ENCODE measurements at places on chromosomes 6 and 20. TPM values are rescaled to one million over a fixed set of nuclear protein-coding genes. Genes with fewer than 3 reads are reported as not detected.

DNA sequence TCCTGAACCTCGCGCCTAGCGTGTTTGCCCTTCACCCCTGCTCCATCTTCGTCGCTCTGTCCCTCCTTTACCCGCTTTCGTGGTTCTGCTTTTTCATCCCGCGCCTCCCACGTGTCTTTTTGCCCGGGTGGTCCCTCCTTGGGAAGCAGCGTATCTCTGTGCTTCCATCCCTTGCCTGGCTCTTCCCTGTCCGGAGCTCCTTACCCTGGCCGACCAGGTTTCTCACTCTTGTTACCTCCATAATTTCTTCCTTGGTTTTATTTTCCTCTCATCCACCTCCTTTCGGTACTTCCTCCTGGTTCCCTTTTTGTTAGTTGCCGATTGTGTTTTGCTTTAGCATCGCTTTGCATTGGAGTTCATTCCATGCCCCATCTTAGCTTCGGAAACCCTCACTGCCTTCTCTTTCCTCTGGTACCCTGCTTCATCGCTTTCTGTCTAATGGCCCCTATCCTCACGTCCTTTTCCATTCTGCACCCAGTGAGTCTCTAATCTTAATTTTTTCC lies 735 bp downstream of the FAM135A start:
- peak overlapping the region; percentile 72 for H3K27ac ChIP-seq
- no peaks in the 10 kb centered on the region for H3K27me3 ChIP-seq
- no peaks in the 10 kb centered on the region for H3K4me1 ChIP-seq
- H3K4me3 ChIP-seq, result peak overlapping the region; percentile 81
- DNase-seq, result no peak

- H3K4me1 ChIP-seq, result no peaks in the 10 kb centered on the region
- H3K27me3 ChIP-seq, result no peaks in the 10 kb centered on the region
- H3K27ac ChIP-seq, result no peak overlapping the region
- DNase-seq, result no peak
Observed at GRCh38 chr20:25725639-25726038, 29.0 kb upstream of the ZNF337 start.

DNA sequence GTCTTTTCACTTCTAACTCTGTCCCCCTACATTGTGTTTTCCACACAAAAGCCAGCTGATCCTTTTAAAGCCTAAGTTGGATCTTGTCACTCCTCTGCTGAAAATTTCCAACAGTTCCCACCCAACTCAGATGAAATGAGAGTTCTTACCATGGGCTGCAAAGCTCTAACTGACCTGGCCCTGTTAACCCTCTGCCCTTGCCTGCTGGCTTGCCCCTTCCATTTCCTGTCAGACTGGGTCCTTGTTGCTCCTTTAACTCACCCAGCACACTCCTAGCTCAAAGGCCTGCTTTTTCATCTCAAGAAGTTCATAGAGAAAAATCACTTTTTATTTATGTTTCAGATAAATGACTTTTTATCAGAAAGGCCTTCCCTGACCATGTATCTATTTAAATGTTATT lies 66.5 kb upstream of the HEY2 start:
- H3K4me3 ChIP-seq, result no peak overlapping the region
- no peaks in the 10 kb centered on the region for H3K4me1 ChIP-seq
- no peaks in the 10 kb centered on the region for H3K36me3 ChIP-seq
- no peak for DNase-seq
- H3K27ac ChIP-seq, result no peak overlapping the region
- no peaks in the 10 kb centered on the region for H3K27me3 ChIP-seq

GRCh38 chr6:78962448-78962847 lies 95.1 kb downstream of the IRAK1BP1 start:
- no peaks in the 10 kb centered on the region for H3K27me3 ChIP-seq
- no peak overlapping the region for H3K4me3 ChIP-seq
- no peaks in the 10 kb centered on the region for H3K4me1 ChIP-seq
- DNase-seq, result no peak
- no peak overlapping the region for H3K27ac ChIP-seq

DNA sequence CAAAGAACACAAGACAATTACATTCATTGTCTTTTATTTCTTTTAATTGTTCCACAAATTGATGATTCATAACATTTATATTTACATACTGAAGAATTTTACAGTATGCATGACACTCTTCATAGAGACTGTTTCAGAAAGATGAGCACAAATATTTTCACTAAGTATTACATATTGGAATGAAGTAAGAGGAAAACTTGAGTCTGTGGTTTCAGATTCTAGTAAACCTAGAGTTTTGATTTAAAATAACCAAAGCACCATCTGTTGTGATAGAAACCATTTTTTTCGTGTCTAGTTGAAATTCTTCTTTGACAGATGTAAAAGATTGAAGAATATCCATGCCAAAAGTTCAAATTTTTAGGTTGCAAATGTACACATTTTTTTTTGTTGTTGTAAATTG lies 32.1 kb upstream of the OPN5 start:
- no peaks in the 10 kb centered on the region for H3K4me1 ChIP-seq
- H3K27me3 ChIP-seq, result no peaks in the 10 kb centered on the region
- H3K4me3 ChIP-seq, result no peak overlapping the region
- no peak overlapping the region for H3K27ac ChIP-seq
- H3K36me3 ChIP-seq, result no peaks in the 10 kb centered on the region
- DNase-seq, result no peak

DNA sequence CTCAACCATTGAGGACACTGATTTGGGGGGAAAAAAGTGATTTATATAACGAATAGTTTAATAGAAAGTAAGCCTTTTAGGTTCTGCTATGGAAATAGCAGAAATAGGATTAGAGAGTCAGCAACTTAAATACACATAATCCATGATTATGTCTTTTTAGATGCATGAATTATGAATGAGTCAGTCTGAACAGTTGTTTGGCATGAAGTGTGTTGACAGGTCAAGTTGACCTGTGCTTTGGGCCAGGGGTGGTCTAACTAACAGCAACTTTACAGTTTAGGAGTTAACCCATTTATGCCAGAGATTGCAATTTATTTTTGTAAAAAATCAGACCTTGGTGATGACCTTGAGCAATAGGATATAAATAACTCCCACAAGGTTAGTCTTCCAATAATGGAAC lies 191.3 kb downstream of the MTFR2 start:
- no peak overlapping the region for H3K4me3 ChIP-seq
- H3K27me3 ChIP-seq, result no peaks in the 10 kb centered on the region
- H3K27ac ChIP-seq, result no peak overlapping the region
- no peaks in the 10 kb centered on the region for H3K36me3 ChIP-seq
- DNase-seq, result no peak

DNA sequence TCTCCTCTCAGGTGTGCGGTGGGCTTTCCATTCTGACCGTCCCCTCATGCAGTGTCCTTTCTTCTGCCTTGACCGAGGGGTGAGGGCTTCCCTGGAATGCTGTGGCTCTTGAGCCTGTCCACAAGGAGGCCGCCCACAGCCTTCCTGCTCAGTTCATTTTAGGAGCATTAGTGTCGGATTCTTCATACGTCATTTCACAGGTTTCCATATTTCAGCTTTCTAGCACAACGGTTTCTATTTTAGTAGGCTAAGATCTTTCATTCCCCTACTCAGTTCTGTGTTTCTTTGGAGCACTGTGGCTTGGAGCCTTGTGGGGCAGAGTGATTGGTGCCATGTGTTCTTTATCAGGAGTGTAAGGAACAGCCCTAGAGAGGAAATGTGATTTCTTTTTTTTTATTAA lies 5.5 kb downstream of the PPP1R3G start:
- no peak overlapping the region for H3K27ac ChIP-seq
- H3K4me1 ChIP-seq, result peaks cover 3% of the 10 kb centered on the region
- no peaks in the 10 kb centered on the region for H3K27me3 ChIP-seq
- H3K36me3 ChIP-seq, result no peaks in the 10 kb centered on the region
- H3K4me3 ChIP-seq, result no peak overlapping the region

DNA sequence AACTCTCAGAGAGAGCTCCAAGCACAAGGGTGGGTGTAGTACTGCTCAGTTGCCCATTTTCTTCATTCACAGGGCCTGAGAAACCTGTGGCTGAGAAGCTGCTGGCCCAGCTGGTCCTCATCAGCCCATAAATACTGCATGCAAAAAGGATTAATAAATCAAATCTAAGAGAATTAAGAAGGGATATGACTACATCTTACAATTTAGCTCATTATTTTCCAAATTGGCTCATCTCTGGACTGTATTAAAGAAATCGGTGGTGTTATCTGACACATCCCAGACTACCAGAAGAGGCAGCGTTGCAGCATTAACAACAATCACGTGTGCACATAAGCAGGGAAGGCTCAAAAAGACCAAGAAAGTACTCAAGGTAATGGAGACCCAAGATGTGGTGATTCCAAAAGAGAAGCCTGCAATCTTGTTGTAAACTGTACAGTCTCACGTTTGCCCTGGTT lies 90.7 kb downstream of the CD24 start:
- H3K36me3 ChIP-seq, result no peaks in the 10 kb centered on the region
- H3K27me3 ChIP-seq, result no peaks in the 10 kb centered on the region

GRCh38 chr6:87261534-87261933 lies 60.9 kb upstream of the SMIM8 start:
- no peak overlapping the region for H3K27ac ChIP-seq
- peaks cover 3% of the 10 kb centered on the region for H3K4me1 ChIP-seq
- H3K27me3 ChIP-seq, result no peaks in the 10 kb centered on the region
- no peak overlapping the region for H3K4me3 ChIP-seq
- no peak for DNase-seq
- no peaks in the 10 kb centered on the region for H3K36me3 ChIP-seq

Gene TSHZ2
- 23.5 TPM for total RNA-seq

DNA sequence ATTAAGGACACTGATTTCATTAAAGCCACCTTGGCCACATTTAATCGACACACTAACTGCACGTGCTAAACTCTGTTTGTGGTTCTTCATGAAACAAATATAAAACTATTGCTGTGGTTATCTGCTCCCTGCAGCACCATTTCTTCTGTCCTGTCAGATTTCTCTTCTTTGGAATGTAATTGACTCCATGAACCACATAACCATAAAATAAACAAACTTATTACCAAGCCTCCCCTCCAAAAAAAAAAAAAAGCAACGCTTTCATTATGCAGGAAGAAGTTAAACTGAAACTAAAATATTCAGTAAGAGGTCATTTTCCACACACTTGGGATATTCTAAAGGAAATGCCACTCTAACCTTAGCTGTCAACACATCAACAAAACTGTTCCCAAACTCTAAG lies 319.1 kb upstream of the NT5E start:
- H3K36me3 ChIP-seq, result no peaks in the 10 kb centered on the region
- H3K27me3 ChIP-seq, result no peaks in the 10 kb centered on the region
- H3K4me1 ChIP-seq, result no peaks in the 10 kb centered on the region
- H3K4me3 ChIP-seq, result no peak overlapping the region

- DNase-seq, result no peak
- H3K4me1 ChIP-seq, result no peaks in the 10 kb centered on the region
- H3K27me3 ChIP-seq, result no peaks in the 10 kb centered on the region
- no peak overlapping the region for H3K4me3 ChIP-seq
Observed at GRCh38 chr20:23156170-23156841, 70.2 kb upstream of the CD93 start.

Gene ULBP3
- total RNA-seq, result 0.88 TPM

DNA sequence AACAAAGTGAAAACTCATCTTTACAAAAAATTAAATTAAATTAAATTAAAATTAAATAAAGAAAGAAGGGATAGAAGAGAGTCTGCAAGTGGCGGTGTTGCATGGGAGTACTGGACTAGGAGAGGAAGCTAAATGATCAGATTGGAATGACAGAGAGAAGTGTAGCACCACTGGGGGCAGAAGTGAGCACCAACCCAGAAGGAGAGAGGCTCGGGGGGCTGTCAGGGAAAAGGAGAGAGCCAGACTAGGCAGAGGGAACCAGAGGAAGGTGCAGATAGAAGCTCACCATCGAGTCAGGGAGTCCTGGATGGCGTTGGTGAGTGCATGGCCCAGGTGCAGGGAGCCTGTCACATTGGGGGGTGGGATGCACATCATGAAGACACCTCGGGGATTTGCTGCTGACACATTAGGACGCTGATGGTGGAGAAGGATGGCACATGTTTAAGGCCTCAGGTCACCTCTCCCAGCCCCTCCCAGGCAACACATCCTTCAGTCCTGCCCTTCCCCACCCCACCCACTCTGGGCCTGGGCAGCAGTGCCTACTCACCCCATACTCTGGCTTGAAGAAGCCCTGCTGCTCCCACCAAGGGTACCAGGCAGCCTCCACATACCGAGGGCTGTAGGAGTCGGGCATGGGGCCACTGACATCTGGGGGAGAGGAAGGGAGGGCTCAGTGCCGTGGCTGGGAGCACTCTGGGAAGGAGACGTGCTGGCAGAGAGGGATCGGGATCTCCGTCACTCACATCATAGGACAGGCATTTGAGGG lies 4.0 kb downstream of the VARS1 start:
- no peak overlapping the region for H3K27ac ChIP-seq
- H3K27me3 ChIP-seq, result no peaks in the 10 kb centered on the region
- no peak for DNase-seq
- no peaks in the 10 kb centered on the region for H3K4me1 ChIP-seq
- no peaks in the 10 kb centered on the region for H3K36me3 ChIP-seq

- H3K27me3 ChIP-seq, result no peaks in the 10 kb centered on the region
- H3K27ac ChIP-seq, result peak overlapping the region; percentile 13
- no peak overlapping the region for H3K4me3 ChIP-seq
- H3K4me1 ChIP-seq, result peaks cover 7% of the 10 kb centered on the region
- no peaks in the 10 kb centered on the region for H3K36me3 ChIP-seq
Observed at GRCh38 chr20:14986026-14986655, 648.7 kb upstream of the FLRT3 start.

- H3K36me3 ChIP-seq, result no peaks in the 10 kb centered on the region
- H3K27me3 ChIP-seq, result no peaks in the 10 kb centered on the region
- DNase-seq, result no peak
- H3K27ac ChIP-seq, result no peak overlapping the region
- H3K4me3 ChIP-seq, result no peak overlapping the region
- no peaks in the 10 kb centered on the region for H3K4me1 ChIP-seq
Observed at GRCh38 chr6:38051819-38052434, 232.4 kb downstream of the ZFAND3 start.

DNA sequence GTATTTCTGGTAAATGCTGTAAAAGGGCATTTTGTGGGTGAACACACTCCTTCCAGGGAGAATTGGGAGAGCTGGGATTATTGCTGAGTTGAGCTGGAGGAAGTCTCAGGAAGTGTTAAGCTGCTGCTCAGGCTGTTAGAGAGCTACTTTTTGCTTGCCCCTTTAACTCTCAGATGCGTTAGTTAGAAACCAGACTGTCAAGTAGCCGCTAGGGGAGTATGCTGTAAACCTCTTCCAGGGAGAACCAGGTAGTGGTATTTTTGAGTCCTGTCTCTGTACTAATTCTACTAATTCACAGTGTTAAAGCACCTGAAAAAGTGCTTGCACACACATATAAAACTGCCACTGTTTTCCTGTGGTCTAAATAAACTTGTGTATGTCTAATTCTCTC lies 6.6 kb upstream of the GFRAL start:
- no peak for DNase-seq
- H3K36me3 ChIP-seq, result no peaks in the 10 kb centered on the region
- H3K4me1 ChIP-seq, result no peaks in the 10 kb centered on the region
- H3K27me3 ChIP-seq, result no peaks in the 10 kb centered on the region
- H3K4me3 ChIP-seq, result no peak overlapping the region

GRCh38 chr6:17741507-17741906 lies 34.8 kb upstream of the NUP153 start:
- H3K4me3 ChIP-seq, result no peak overlapping the region
- H3K27ac ChIP-seq, result no peak overlapping the region
- no peaks in the 10 kb centered on the region for H3K27me3 ChIP-seq
- no peaks in the 10 kb centered on the region for H3K36me3 ChIP-seq
- no peak for DNase-seq
- no peaks in the 10 kb centered on the region for H3K4me1 ChIP-seq

Measured in pancreas (tissue), 10 donors.